ENCODE measurements at places on chromosomes 1 and 21.

- DNase-seq: no peak
Observed at GRCh38 chr1:230066031-230066430, 1.0 kb upstream of the GALNT2 start.

GRCh38 chr1:213291526-213291925 lies 240.5 kb downstream of the RPS6KC1 start:
- DNase-seq: no peak

GRCh38 chr1:208681878-208682663 lies 437.9 kb upstream of the PLXNA2 start:
- no peak for DNase-seq

- DNase-seq: no peak
Observed at GRCh38 chr21:24450119-24450518, 1157.2 kb downstream of the MRPL39 start.

DNA sequence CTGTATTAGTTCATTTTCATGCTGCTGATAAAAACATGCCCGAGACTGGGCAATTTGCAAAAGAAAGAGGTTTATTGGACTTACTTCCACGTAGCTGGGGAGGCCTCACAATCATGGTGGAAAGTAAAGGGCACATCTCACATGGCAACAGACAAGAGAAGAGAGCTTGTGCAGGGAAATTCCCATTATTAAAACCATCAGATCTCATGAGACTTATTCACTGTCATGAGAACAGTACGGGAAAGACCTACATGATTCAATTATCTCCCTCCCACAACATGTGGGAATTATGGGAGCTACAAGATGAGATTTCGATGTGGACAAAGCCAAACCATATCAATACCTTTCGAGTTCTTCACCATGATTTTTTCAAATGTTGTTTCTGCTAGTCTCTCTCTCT lies 3.7 kb upstream of the CHRM3 start:
- DNase-seq: no peak

DNA sequence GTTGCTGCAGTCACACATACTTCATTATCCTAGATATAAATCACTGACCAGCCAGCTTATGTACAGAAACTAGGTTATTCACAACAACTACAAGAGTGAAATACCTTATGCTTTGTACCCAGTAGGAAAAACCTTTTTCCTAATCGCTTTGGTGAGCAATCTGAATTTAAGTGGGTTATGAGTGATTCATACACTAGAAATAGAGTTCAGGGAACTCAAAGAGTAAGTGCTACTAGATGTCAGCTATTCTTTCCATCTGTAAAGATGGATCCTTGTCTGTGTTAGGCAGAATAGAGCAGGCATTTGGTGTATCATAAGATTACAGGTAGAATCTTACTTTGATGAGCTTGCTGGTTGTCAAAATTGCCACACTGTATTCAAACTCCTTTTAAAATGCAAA lies 101.9 kb downstream of the ZNF644 start:
- no peak for DNase-seq

GRCh38 chr1:28518745-28519341 lies 13.0 kb downstream of the RCC1 start:
- DNase-seq: no peak

DNA sequence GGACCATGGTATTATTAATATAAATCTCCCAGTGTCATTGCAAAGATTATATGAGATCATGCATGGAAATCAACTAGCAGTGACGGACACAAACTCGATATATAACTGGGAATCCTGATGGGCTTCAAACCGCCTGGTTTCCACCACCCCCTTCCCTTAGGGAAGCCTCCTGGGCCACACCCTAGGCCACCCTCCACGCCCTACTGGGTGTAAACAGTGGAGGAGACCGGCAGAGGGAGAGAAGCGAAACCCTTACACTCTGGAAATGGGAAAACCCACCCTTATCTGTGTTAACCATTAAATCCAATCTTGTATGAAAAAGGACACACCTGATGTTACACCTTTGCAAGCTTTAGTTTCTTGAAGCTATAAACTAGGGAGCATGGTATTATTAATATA lies 595 bp upstream of the ZNHIT6 start:
- DNase-seq: no peak

- DNase-seq: no peak
Observed at GRCh38 chr1:21634806-21635535, 34.2 kb downstream of the RAP1GAP start.

- DNase-seq: no peak
Observed at GRCh38 chr1:40059338-40059959, 18.9 kb downstream of the CAP1 start.

- DNase-seq: no peak
Observed at GRCh38 chr1:55374801-55375616, 159.8 kb upstream of the USP24 start.

DNA sequence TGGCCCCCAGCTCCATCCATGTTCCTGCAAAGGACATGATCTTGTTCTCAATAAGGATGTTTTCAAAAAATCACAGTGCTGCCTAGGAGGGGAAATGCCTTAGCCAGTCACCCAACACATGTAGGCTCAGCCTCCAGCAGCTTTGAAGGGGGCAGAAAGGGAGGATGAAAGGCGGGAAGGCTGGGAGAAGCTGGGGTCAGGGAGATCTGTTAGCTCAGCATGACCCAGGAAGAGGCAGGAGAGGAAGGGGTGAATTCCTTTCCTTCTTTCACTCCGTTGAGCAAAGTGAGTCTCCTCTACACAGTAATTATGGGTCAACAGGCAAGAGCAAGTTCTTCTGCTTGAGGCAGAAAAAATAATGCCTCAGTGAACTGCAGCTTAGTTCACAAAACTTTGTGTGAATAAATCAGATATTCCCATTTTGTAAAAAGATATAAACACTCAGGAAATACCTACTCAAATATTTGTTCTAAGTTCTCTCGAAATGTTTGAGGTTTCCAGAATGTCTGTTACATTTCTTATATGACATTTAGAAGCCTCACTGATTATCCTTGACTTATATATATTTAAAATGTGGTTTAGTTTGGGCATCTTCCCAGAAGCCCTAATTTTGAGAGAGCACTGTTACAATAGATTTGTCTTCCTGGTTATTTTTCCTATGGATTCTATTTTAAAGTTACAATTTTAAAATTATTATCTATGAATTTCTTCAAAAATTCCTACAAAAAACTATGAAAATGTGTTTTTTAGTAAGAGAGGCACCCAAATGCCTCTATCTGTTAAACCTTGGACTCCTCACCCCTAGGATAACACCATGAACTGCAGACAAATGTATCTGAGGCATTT lies 116.8 kb downstream of the KCNJ6 start:
- no peak for DNase-seq

DNA sequence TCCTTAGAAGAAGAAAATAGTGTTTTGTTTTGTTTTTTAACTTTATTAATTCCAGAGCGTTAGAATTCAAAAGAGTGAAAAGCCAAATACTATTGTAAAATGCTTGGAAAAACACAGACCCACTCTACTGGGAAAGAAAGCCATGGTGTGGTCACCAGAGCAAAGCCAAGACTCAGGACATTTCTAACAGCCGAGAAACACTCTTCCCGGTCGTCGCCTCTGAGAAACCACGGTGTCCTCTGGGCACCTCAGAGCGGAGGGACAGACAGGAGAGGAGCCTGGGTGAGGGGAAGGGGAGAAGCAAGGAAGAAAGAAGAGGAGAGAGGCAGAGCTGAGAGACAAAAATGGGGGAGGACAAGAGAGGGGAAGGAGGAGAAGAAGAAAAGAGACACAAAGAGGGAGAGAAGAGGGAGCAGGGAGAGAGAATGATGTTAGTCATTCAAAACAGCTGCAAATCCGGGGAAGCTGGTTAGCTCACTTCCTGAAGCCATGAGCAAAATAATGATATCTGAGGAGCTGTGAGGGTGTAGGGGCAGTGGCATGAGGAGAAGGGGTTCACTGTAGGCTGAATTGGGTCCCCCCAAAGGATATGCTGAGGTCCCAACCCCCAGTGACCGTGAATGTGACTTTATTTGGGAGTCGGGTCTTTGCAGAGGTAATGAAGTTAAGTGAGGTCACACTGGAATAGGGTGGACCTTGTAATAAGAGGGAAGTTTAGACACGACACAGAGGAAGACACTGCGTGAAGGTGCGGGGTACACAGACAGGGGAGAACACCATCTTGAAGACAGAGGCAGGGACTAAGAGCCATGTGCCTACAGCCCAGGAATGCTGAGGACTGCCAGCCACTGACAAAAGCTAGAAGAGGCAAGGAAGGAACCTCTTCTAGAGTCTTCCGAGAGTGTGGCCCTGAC lies 58.2 kb upstream of the DMRTB1 start:
- DNase-seq: no peak

- DNase-seq: no peak
Observed at GRCh38 chr21:44872649-44873355, 688 bp downstream of the PTTG1IP start.

DNA sequence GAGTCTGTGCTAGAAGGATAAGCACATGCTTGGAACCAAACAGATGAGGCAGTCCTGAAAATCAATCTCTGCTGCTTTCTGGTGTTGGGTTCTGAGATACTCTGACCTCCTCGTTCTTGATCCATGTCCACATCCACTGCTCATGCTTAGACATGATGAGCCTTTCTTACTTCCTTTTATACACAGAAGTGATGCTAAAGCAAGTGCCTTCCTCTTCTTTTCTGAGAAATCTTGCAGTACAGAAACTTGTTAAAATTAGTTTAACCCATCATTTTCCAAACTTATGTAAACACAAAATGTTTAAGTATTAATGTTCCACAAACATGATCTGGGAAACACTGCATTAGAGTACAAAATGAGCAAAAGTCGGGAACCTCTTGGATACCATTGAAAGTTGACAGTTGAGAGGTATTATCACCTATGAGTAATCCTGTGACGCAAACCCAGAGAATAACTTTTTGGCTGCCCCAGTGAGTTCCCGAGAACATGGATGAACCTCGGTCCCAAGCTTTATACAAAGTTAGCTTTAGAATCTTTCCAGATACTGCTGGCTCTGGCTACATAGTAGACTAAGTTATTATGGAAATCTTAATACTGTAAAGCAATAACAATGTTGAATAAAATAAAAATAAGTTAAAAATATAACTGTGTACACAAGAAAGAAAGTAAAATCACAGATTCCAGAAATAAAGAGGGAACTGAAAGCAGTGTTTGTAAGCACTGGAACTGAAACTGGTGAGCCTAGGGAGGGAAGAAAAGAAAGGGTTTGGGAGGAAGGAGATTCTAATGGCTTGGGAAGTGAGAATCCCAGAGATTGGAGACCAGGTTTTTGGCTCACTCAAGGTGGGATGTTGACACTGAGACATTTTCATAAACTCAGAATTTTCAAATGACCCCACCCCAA lies 429.3 kb upstream of the RUNX1 start:
- DNase-seq: no peak

- no peak for DNase-seq
Observed at GRCh38 chr1:183635099-183635605, 431 bp downstream of the ARPC5 start.

GRCh38 chr1:100277866-100278265 lies 11.8 kb downstream of the RTCA start:
- DNase-seq: no peak

DNA sequence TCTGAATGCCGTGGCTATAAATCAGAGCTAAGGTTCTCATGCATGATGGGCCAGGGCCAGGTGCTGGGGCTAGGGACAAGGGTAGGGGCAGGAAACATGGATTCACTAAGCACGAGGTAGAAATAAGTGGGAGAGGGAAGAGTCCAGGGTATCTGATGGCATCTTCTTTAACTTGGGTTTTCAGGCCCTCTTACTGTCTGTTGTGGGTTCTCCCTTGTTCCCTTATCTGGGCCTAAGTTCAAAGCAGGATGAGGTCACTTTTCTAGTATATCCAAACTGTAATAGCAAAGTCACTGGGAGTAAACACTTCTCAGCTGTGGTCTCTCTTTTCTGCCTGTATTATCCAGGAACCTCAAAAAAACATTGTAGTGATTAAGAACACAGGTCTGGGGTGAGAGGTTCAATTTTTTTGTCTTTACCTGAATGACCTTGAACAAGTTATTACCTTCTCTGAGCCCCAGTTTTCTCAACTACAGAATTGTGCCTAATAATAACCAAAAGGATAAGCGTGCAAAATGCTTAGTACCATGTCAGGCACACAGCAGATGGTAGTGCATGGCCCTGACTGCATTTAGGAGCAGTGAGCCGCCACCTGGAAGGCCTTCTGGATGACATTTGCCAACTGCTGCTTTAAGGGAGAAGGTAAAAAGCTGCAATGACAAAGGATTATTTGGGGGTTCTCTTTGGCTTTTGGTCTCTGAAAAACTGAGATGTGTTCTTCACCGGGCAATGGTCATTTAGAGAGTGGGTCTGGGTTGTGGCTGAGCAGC lies 53.6 kb upstream of the A3GALT2 start:
- DNase-seq: no peak

All from GM04503 (cell line).